Stimulated activated CD4-positive, alpha-beta T cell treated with anti-CD3 and anti-CD28 coated beads, Interleukin-4, amount 100 ng/mL, for 4 hours (primary cell): ENCODE measurements at places on chromosomes 2 and 18.

DNA sequence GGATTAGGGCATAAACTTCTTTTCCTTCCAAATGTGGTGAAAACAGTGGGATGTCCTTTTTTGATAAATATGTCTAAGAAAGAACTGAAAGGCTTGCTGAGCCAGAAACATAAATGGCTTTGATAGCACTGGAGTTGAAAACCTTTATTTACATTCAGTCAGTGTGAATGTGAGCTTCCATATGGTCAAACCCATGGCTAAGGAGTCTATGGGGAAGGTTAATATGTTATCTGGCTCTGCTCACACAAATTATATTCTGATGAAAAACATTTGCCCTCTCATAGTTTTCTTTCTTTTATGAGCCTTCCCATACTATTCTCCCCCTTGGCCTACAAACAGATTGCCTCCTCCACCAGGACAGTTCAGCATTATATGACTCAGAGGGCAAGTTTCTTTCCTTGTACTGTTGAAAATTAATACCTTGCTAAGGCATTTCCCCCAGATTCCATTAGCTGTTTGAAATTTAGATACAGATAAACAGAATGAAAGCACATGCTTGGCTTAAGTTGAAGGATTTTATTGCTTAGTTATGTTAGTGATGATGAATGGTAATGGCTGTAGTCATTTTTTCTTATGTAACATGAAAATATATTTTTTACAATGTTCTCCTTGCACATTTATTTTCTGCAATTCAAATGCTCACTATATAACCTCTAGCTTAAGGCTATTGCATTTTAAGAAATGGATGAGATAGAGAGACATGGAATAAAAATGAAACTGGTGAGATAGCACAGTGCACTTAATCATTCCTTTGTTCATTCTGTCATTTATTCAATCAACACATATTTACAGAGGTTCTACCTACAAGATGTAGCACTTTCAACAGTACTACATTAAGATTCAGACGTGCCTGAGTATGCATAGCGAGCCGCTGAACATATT, 544.1 kb downstream of the LRRTM4 start:
- no peak for DNase-seq

- DNase-seq: no peak
Measured at GRCh38 chr2:80370375-80371009, 65.9 kb upstream of the LRRTM1 start.

GRCh38 chr2:221465776-221466175, 106.3 kb downstream of the EPHA4 start:
- no peak for DNase-seq

- no peak for DNase-seq
Measured at GRCh38 chr2:71130905-71131244, 441 bp downstream of the MPHOSPH10 start.

DNA sequence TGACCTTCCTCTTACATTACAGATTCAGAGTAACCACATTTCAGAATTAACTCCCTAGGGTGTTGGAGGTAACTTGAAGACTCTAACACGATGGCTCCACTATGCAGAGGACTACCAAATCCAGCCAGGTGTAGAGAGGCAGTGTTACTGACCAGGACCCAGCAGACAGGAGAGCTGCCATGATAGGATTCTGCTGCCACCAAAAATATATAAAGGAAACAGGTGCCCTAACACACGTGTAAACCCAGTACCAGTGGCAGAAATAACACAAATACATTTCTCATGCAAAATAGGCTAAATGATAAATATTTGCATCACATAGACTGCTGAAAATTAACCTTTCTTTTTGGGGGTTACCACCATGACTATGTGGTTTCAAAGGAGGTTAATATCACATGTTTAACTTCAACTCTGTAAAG, 7.0 kb downstream of the ZBTB14 start:
- DNase-seq: no peak

- no peak for DNase-seq
Measured at GRCh38 chr2:231955758-231956472, 5.6 kb upstream of the DIS3L2 start.
